Dermis blood vessel endothelial cell (primary cell): ENCODE measurements at places on chromosomes 4 and X. TPM values are rescaled to one million over a fixed set of nuclear protein-coding genes. Genes with fewer than 3 reads are reported as not detected.

Gene SLITRK4
- 0.14 and 0.34 TPM in 2 replicates for total RNA-seq

Gene RAP1GDS1
- 62.3 and 70.5 TPM in 2 replicates for total RNA-seq

Gene SETD7
- total RNA-seq, result 65.8 and 70.6 TPM in 2 replicates

Gene LUZP4
- total RNA-seq, result not detected in 2 replicates

Gene MAGEB16
- total RNA-seq, result not detected in 2 replicates

Gene FAM47A
- total RNA-seq, result not detected in 2 replicates

Gene ZFYVE28
- 7.5 and 8.6 TPM in 2 replicates for total RNA-seq

Gene ADH1A
- not detected in 2 replicates for total RNA-seq

Gene PDZD11
- 35.3 and 43.2 TPM in 2 replicates for total RNA-seq

Gene SMR3B
- not detected in 2 replicates for total RNA-seq

Gene SLBP
- total RNA-seq, result 61.5 and 62.8 TPM in 2 replicates

Gene DDIT4L
- total RNA-seq, result 1.7 and 2.2 TPM in 2 replicates

Gene GAGE1
- not detected in 2 replicates for total RNA-seq

Gene FAM156A
- 5.6 and 9.2 TPM in 2 replicates for total RNA-seq

Gene CCNB3
- 0.88 TPM in 1 of 2 replicates, not detected in the other for total RNA-seq

Gene CYSLTR1
- not detected in 2 replicates for total RNA-seq

Gene DCAF16
- total RNA-seq, result 19.2 and 21.4 TPM in 2 replicates

Gene ADH1C
- not detected in 2 replicates for total RNA-seq

Gene EOLA2
- 16.4 and 21.3 TPM in 2 replicates for total RNA-seq

Gene TMEM255A
- total RNA-seq, result not detected in 2 replicates

Gene DMD
- 2.4 and 3.5 TPM in 2 replicates for total RNA-seq

Gene FOXO4
- 7.3 and 8.2 TPM in 2 replicates for total RNA-seq

Gene STATH
- total RNA-seq, result not detected in 2 replicates

Gene CXorf65
- not detected in 2 replicates for total RNA-seq

Gene CPLX1
- total RNA-seq, result 0.09 and 0.34 TPM in 2 replicates

Gene FATE1
- total RNA-seq, result not detected in 2 replicates

Gene CSN1S1
- total RNA-seq, result 0.09 TPM in 1 of 2 replicates, not detected in the other

Gene PDGFRA
- 0.65 and 1.5 TPM in 2 replicates for total RNA-seq

Gene H2AZ1
- total RNA-seq, result 303 and 446 TPM in 2 replicates

Gene UGT2B10
- total RNA-seq, result not detected in 2 replicates

Gene BEX5
- total RNA-seq, result 0.17 TPM in 1 of 2 replicates, not detected in the other

Gene COL25A1
- total RNA-seq, result 0.14 and 0.68 TPM in 2 replicates

Gene TASL
- not detected in 2 replicates for total RNA-seq

Gene RWDD4
- 13.3 and 20.2 TPM in 2 replicates for total RNA-seq

Gene CT45A3
- total RNA-seq, result not detected in 2 replicates

Gene P2RY4
- total RNA-seq, result not detected in 2 replicates

Gene DDX53
- not detected in 2 replicates for total RNA-seq

Gene ZMAT1
- total RNA-seq, result 1.3 and 2.4 TPM in 2 replicates
